ENCODE measurements at places on chromosomes 11 and 22. TPM values are rescaled to one million over a fixed set of nuclear protein-coding genes. Genes with fewer than 3 reads are reported as not detected.

The ALG9 gene
- polyA plus RNA-seq: 51.0 TPM

The ARCN1 gene
- 170 TPM for polyA plus RNA-seq

The OR2AG2 gene
- 0.06 TPM for polyA plus RNA-seq

The TENM4 gene
- polyA plus RNA-seq: 5.3 TPM

The PKDREJ gene
- 0.76 TPM for polyA plus RNA-seq

The APOA4 gene
- polyA plus RNA-seq: not detected

The POU2AF2 gene
- 0.23 TPM for polyA plus RNA-seq

The OSBP gene
- 42.0 TPM for polyA plus RNA-seq

- no peak for DNase-seq
Measured at GRCh38 chr11:132971351-132971750, 561.0 kb downstream of the OPCML start.

- DNase-seq: no peak
Measured at GRCh38 chr22:38074181-38075104, 9.5 kb downstream of the SLC16A8 start.

- DNase-seq: no peak
Measured at GRCh38 chr11:87212891-87213290, 175.2 kb downstream of the TMEM135 start.

GRCh38 chr22:28989035-28989464 lies 72.6 kb downstream of the C22orf31 start:
- DNase-seq: no peak

- DNase-seq: peak; percentile 74
Measured at GRCh38 chr22:46575911-46576555, 38.6 kb upstream of the CELSR1 start.

DNA sequence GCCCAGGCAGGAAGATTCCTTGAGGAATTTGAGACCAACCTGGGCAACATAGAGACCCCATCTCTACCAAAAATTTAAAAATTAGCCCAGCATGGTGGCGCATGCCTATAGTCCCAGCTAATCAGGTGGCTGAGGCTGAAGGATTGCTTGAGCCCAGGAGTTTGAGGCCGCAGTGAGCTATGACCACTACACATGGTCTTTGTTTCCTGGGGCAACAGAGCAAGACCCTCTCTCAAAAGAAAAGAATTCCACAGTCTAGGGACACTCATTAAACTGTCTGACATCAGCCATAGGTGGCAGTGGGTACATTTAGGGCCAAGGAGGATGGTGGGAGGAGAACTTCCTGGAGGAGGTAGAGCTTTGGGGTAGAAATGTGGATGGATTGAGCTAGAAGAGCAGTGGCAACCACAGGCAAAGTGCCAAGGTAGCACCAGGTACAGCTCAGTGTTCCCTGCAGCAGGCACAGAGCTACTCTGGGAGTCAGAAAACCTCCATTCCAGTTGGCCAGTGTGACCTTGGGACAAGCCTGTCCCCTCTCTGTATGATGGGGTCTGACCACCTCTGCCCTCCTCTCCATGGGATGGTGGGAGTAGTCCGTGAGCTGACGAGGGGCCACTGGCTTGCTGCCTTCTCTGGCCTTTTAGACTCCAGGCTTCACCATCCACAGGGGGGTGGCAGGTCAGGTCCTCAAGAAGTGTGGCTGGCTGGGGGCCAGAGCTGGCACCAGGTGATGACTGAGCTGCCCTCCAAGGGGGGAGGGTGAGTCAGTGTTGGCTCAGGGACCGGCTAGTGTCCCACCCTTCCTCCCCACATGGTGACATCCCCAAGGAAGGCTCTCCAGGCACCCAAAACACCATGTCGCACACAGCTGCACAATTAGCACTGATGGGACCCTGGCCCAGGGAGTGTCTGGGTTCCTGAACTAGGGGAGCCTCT lies 3.7 kb upstream of the CLCF1 start:
- DNase-seq: no peak

GRCh38 chr11:96279896-96280290 lies 63.1 kb downstream of the MAML2 start:
- DNase-seq: no peak

DNA sequence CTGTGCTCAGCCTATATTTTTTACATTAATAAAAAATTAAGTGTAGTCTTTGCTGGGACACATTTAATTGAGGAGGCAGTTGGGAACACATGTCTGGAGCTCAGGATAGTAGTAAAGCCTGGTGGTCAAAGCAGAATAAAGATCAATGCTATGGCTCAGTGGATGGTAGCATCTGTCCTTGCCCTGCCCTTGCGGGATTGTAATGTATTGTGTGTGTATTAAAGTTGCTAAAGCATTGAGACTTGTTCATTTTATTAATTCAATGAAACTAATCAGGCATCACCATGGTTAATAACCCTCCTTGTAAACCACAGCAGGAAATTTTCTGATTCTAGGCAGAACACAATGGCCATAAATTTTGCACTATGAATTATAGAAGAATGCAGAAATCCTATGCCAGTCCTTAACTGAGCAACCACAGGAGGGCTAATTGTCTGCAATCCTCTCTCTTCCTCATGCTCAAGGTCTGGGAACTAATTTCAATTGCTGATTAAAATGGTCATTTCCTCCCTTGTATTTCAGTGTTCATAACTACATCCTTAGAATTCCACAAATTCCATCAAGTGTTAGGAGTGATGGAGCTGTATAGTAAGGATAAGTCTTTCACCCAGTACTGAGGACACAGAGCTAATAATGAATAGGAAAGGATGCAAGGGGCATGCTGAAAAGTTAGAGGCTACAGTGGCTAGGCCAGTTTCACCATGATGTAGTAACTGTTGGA lies 403.2 kb upstream of the DDI1 start:
- DNase-seq: no peak

GRCh38 chr11:120682866-120683265 lies 171.3 kb downstream of the GRIK4 start:
- DNase-seq: no peak

DNA sequence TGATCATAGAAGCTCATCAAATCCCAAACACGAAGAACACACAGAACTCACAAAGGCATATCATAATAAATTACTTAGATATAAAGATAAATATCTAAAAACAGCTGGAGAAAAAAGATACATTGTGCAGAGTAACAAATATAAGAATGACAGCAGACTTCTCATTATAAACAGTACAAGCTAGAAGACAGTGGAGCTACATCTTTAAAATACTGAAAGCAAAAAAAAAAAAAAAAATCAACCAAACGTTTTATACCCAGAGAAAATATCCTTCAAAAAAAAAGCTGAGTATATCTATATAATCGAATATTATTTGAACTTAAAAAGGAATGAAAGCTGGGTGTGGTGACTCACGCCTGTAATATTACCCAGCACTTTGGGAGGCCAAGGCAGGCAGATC lies 90.0 kb downstream of the SBF2 start:
- no peak for DNase-seq

GRCh38 chr11:118214210-118214914 lies 10.4 kb downstream of the JAML start:
- no peak for DNase-seq

DNA sequence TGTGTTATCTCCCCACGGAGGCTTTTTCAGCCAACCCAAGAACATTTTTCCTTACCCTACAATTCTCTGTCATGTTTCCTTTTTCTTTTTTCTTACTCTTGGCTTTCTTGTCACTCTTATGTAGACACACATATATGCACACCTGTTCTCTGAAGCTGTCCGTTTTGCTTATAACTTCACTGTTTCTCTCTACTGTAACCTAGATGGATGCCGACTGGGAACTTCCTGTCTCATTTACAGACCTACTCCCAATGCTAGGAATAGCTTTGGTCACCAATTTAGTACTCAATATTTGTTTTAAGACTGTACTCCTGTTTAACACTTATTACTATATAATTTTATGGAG lies 9.9 kb upstream of the CASP12 start:
- no peak for DNase-seq

DNA sequence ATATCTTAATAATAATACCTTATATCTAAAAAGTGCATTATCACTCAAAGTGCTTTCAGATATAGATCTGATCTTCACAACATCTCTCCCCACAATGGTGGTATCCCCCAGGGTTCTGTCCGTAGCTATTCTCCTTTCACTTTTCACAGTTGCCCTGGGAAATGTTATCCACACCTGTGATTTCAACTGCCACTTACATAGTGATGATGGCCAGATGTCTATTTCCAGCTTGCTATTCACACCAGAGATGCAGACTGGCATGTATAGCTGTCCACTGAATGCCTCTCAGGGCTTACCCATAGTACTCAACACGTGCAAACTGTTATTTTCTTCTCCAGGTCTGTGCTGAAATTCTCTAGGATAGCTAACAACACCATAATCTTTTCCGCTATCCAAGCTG lies 724.7 kb downstream of the DLG2 start:
- DNase-seq: no peak

DNA sequence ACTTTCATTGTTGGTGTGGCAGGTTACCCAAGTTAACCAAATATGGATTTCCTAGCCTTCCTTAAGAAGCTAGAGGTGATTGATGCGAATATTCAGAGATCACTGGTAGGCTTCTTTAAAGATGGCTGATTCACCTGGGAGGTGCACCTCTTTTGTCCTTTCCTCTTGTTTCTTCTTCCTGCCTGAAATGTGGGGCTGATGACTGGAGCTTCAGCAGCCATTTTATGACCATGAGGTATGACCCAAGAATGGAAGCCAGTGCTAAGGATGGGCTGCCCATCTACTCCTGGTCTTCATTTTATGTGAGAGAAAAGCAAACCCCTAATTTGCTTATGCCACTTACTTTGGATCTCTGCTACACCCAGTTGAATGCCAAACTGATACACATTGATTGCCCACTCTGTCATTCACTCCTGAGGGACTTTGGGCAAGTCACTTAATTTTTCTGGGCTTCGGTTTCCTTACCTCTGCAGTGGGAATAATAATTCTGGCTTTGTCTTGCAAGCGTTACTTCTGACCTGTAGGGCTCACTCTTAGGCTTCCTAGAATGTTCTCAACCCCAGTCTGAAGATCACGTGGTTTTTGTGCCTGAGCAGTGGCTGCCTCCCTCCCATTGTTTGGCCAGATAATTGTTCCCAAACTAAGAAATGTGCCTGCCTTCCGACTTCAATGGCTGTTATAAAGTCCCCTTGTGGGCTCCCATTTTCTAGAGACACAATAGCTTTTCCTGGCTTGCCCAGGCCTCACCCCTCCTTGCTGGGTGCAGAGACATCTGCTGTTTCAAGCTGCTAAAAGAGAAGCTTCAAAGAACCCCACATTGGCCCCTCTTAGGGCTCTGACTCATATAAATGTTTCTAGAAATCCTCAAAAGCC lies 243.1 kb downstream of the ST3GAL4 start:
- no peak for DNase-seq

- DNase-seq: no peak
Measured at GRCh38 chr11:64755681-64756361, 4.0 kb downstream of the PYGM start.

GRCh38 chr11:31720671-31721365 lies 90.3 kb downstream of the PAX6 start:
- DNase-seq: no peak
